ENCODE measurements at places on chromosomes 2 and 18.
A peak's percentile ranks its signal among the peaks of the same experiment; 100 is the strongest.

- DNase-seq, result peak; percentile 48
Measured at GRCh38 chr2:147365622-147366021, 479.2 kb upstream of the ACVR2A start.

- DNase-seq, result no peak
Measured at GRCh38 chr2:110852051-110852450, 119.7 kb downstream of the ACOXL start.

DNA sequence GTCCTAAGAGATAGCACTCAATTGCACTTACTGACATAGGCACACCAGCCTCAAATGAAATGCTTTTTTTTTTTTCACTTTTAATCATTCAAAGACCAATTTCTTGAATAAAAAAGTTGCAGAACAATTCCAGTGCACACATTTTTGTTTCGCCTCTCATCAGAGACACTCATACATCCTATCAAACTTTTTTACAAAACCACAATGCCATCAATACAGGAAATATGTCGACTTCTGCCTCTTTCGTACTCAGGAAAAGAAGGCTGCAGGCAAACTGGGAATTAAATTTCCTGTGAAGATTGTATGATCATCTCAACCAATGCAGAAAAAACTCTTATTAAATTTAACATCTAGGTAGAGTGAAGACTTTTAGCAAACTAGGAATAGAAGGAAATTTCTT is 112.4 kb downstream of the DNER start:
- no peak for DNase-seq

GRCh38 chr2:233413046-233413445 is 58.8 kb downstream of the DGKD start:
- DNase-seq, result no peak

DNA sequence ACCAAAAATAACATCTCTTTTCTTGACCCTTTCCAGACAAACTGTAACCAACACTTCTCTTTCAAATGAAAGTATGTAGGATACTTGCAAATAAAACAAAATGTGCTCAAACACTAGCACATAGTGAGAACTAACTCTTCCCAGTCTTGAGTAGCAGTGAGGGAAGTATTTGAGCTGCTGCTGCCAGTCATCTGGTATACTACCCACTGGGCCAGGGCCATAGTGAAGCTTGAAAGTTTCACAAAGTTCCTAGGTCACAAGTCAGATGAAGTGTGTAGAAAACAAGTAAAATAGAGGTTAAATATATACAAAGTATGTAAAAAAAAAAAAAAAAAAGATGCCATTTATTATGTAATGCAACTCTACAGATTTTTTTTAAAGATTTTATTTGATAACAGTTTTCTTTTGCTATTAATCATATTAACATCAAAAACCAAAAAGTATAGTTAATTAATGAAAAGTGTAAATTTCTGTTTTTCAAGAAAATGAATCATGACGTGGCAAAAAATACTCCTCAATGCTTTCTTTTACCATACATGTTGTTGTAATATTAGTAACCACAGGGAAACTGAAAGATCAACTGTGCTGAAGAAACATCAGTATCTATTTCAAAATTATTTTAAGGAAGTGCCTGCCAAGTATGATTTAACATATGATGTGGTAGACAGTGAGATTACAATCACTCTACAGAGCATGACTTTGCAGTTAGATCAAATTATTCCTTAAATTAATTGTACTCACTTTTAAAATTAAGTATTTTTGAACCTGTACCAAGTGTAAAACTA is 21.6 kb upstream of the TRIB2 start:
- DNase-seq, result no peak

- no peak for DNase-seq
Measured at GRCh38 chr18:10916865-10917264, 232.5 kb downstream of the PIEZO2 start.

DNA sequence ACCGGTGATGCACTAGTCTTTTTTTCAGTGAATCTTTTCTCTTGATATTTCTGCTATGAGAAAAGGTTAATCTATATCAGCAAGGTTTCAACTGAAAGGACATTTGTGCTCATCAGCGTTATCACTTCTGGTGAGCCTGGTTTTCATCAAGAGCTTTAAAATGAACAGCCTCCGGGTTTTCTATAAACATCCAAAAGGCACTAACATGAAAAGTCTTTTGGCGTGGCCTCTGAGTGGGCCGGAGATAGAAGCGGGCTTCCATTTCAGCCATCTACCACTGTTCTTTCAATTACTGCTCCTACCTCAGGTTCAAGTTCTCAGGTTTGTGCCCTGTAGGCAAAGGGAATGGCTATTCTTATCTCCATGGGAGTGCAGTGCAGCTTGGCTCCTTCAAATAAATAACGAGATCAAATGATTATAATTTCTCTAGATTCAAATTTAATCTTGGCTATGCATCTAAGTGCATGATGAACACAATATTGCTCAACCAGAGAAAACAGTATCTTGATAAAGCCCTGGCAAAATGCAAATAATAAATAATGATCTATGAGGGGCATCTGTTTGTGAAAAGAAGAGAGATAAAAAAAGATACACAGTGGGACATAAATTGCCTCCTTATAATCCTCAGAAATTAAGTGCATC is 314.8 kb downstream of the CDH2 start:
- DNase-seq, result no peak

GRCh38 chr2:105784589-105784988 is 39.9 kb downstream of the NCK2 start:
- DNase-seq, result no peak

DNA sequence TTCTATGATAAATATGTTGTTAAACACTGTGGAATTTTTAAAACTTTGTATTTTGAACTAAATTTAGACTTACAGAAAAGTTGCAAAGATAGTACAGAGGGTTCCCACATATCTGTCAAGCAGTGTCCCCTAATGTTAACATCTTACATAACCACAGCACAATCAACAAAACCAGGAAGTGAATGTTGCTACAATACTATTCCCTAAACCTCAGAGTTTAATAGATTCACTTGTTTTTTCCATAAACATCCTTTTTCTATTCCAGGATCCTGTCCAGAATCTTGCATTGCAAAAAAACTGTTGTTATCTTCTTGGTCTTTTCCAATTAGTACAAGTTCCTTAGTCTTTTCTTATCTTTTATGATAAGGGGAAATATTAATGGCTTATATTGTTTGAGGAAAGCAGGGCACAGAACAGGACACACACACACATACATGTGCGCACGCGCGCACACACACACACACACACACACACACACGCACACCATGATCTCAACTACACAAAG is 251.1 kb upstream of the TRIB2 start:
- DNase-seq, result no peak

DNA sequence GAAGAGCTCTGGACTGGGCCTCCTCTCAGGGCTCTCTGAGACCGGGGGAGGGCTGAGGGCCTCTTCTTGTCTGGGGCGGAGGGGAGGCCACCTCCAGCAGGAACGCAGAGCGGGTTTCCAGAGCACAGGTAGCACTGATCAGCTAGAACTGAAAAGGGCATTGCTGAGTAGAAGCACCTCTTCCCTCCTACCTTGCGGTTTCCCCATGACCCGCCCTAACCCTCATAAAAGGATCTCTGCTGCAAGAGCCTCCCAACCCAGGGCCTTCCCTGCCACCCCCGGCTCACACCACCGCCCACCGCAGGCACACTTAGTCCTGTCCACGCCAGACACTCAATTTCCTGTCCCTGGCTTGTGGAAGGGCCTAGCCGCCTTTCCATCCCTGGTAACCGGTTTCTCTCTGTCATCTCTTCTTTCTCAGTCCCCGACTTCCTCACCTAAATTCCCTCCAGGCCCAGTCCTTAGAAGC is 966 bp downstream of the ADCY3 start:
- peak; percentile 76 for DNase-seq

DNA sequence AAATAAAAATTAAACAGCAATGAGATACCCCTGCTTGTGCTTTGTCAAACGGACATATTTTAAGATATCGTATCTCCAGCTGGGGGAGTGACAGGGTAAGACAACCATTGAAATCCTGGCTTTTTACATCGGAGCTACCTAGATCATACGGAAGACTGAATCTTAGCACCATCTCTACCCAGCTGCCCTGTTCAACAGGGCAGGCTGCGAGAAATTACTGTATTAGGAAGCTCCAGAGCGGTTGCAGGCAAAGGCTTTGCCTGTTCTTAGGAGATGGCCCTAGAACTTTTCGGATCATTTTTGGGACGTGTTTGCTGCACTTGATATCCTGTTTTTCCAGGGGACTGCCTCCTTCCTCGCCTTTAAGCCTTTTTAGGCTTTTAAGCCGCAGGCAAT is 2.0 kb upstream of the PRKCE start:
- no peak for DNase-seq

GRCh38 chr2:241052677-241053360 is 49.3 kb downstream of the MTERF4 start:
- peak; percentile 59 for DNase-seq

DNA sequence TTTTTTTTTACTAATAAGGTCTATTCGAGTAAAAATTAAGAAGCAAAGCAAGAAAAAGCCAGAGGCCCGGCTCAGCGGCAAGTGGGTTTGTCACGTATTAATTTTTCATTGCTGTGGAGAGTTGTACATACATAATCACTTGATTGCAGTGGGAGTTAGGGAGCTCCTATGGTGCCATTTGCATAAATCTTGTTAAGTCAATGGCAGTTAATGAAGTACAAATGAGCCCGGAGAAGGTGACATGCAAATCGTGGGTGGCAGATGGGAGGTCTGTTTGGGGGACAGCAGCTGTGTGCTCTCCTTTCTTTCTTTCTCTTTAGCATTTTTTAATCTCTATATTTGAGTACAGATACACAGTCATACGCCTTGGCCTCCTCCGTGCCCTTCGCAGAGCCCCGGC is 317.0 kb downstream of the AGAP1 start:
- no peak for DNase-seq

All from spleen (tissue), 13 donors.